Posterior cingulate gyrus (tissue), 11 donors: ENCODE measurements at places on chromosomes 6 and 20.

DNA sequence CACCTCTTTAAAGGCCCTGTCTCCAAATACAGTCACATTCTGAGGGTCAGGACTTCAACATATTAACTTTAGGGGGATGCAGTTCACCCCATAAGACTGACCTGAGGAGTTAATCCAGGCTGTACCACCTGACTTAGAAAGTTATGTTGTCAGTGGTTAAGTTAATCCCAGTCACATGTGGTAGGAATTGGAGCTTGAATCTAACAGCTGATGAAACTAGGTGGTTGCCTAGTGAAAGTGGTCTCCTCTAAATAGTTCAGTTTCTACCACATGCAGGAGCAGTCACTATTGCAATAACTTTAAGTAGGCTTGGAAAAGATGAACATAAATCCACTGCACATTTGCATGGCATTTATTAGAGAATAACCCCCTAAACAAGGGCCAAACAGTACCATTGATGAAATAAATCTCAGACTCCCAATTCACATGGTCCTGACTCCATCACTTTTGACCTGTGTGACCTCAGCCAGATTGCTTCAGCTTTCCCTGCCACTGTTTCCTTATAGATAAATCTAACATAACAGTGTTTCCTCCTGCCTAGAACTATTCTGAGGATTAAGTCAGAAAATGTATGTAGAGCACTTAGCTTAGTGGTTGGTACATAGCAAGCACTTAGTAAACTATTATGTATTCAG, 20.1 kb downstream of the SAMD5 start:
- no peak for DNase-seq

GRCh38 chr6:7580927-7581618, 8.9 kb upstream of the SNRNP48 start:
- no peak for DNase-seq

DNA sequence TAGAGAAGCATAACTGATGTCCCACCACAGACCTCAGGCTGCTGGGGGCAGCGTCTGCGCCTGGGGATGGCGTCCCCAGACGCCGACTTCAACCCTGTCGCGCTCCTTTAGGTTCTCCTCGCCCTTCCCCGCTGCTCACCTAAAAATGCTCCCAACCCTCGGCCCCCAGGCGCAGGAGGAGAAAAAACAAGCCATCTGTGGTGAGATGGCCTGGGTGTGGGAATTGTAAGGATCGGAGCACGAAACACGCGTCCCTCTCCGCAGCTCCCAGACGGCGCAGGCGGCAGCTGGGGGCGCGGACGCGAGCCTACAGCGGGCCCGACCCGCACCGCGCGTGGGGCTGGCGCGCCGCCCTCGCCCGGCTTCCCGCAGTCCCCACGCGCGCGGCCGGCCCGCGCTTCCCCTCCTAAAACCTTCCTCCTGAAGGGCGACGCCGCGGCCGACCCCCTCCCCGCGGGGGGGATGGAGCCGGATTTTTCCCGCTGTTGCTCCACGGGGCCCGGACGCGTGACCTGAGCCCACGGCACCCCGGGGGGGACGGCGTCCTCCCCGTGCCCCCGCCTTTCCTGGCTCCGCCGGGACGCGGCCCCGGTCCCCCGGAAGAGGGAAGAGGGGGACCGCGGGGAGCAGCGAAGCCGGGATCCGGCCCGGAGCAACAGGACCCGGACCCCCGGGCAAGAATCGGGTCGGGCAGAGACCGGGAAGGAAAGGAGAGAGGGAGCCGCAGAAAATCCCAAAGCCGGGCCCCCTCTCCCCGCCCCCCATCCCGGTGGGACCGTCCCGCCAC, 611 bp downstream of the EPB41L2 start:
- peak; percentile 20 for DNase-seq

- DNase-seq = no peak
These were observed 55.2 kb downstream of the PTPN1 start for GRCh38 chr20:50565383-50565782.

DNA sequence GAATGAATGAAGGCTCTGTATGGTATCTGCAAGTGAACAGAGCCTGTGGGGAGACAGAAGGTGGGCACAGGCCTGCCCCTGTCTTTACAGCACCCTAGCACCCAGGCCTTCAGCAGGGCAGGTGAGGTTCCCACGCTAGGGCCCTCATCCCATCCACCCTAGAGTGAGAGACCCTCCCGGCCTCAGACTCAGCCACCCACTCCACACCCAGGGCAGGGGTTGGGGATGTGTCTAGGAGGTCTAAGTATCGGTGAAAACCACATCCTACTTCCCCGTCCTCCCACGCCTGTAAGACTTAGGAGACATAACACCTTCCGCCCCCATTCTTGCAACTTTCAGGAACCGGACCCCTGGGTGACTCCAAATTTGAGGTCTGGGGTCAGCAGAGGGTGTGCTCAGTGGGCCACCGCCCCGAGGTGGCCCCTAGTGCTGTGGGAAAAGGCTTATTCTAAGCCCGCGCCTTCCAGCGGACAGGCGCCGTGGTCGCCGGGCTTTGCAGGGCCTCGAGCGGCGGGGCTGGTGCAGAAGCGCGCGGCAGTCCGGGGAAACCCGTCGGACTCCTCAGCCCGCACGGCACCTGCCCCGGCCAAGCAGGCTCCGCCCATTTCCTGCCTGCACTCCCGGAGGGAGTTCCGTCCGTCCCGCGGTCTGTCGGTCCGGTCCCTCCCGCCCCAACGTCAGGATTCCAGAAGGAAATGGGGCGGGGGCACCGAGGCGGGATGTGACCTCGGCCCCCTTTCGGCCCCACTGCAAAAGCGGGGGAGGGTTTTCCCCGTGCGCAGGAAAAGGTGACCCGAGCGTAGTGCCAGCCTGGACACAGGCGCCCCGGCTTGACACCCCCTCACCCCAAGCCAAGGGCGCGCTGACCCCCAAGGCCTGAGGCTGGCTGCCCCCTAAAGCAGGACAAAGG, 868 bp downstream of the SAMD10 start:
- no peak for DNase-seq

GRCh38 chr20:44356353-44356723, 839 bp downstream of the HNF4A start:
- DNase-seq = no peak

DNA sequence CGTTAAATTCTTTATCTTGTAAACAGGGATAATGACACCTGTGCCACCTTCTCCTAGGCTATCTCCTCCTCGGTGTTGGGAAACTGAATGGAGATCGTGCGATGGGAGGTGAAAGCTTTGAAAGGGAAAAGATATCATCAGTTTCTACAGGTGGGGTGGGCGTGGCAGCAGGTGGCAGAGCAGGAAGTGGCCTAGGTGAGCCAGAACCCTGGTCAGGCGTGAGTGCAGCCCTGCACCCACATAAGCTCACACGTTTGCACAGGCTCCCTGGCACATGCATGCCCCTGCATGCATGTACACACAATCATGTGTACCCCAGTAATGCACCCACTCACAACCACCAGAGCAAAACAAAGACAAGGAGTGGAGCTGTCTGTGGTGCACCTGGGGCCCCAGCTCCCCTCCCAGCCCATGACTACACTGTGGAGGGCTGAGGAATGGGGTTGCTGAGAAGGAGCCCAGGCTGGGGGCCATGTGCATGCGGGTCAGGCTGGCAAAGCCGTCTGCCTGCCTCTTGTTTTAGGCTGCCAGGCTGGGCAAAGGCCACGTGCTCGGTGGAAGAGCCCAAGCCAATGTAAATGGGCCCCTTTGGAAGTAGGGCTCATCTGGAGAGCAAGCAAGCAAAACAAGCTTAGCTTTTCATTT, 61.5 kb downstream of the TFAP2C start:
- no peak for DNase-seq

DNA sequence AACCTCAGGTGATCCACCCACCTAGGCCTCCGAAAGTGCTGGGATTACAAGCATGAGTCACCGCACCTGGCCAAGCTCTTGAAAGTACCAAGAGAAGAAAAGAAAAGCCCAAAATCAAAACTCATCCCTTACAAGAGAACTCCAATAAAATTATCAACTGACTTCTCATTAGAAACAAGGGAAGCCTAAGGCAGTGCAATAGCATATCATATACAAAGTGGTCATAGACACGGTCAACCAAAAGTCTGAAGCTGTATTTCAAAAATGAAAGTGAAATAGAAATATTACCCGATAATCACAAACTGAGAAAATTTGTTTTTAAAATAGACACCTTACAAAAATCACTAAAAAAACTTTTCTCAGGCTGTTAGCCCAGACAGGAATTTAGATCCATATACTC, 1321.1 kb upstream of the GJE1 start:
- no peak for DNase-seq

GRCh38 chr20:32321390-32321789, 36.7 kb upstream of the ASXL1 start:
- DNase-seq = no peak

DNA sequence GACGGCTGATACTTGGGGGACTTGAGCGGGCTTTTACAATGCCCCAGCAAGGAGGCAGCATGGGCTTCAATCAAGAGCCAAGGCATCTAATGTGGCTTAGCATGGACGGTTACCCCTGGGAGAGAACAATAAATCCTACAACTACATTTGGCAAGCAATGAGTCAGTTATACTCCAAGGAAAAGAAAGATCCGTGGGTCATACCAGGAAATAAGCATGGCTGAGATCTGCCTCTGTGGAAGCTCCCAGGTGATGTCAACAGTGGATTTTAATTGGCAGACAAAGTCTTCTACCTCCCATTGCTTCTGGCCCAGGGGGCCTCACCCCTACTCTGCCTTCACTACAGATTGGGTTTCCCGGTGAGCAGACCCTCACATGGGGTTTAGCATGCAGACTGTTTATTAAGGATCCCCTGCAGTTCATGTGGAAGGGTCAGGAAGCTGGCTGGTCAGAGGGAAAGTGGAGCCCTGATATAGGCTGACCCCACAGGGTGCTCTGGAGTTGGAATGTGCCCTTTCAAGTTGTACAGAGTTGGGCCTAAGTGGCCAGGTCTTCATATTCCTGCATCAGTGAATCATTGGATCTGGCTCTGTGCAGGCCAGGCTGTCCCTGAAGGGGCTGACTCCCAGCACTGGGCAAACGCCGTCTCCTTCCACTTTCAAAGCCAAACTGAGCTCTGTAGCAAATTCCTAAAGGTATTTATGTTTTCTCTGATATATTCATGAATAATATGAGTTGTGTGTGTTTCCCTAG, 91.3 kb upstream of the GGTLC1 start:
- DNase-seq = no peak

DNA sequence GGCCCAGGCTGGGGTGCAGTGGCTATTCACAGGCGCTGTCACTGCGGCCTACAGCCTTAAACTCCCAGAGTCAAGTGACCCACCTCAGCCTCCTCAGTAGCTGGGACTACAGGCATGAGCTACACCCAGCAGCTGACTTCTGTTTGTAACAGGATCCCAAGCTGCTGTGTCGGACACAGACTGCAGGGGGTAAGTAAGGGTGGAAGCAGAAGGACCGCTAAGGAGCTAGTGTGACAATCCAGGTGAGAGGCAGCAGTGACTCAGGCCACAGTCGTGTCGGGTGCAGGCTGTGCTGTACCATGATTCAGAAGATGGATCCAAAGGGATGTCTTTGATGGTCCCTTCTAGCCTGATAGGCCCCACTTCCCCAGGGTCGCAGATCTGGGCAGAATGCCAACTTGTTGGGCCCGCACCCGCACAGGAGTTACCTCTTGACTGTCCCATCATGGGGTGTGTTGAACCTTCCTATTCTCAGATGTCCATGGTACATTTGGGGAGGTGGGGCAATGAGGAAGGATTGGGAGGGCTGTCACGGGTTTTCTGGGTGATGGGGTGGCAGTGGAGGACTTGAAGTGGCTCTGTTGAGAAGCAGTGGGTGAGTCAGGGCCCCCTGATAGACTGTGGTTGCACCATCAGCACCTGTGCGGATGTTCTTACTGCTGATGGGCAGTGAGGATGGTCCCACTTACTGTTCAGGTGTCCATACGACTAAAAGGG, 25.3 kb downstream of the AAR2 start:
- DNase-seq = no peak

DNA sequence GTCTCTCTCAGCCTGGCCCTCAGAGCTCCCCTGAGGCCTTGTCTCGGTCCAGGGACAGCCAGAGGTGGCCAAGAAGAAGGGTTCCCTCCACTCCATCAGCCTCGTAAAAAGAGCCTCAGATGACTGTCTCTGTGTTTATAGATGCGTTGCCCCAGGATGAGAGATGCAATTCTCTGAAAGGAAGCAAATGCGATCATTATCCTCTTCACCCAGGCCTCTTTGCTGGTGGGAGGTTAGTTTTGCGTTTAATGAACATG, 90.4 kb downstream of the YTHDF1 start:
- no peak for DNase-seq

- no peak for DNase-seq
These were observed 51.1 kb downstream of the MMS22L start for GRCh38 chr6:97231911-97232310.

DNA sequence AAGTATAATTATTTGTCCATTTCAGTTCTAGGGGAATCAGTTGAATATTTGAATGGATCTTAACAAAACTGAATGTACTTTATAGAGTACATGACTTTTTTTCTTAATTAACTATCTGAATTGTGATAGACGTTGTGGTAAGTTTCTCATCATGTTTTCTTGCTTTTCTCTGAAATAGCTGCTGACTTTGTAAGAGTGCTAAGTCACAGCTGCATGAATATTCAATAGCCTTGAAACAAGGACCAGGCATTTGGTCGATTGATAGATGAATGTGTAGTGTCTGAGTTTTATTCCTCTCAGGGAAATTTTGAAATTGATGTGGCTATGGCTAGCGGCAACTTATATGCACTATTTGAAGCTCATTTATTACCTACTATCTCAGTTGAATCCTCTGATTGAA, 56.0 kb downstream of the ADGRB3 start:
- DNase-seq = no peak

DNA sequence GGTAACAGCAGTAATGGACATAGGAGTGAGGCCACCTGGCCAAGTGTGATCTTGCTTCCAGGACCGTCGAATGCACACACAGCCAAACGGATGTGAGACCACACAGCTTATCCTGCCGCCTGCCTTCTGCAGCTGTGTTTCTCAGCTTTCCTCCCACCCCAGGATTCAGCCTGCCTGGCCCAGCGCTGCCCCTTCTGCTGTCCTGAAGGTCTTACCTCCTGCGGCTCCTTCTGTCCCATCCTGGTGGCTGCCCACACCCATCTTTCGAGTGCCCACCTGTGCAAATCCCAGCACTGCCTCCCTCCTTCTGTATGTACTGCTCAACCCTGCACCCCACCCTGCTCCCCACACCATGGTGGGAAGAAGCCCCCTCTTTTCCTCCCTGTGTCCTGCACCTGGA, 49.4 kb upstream of the DACT2 start:
- DNase-seq = no peak

DNA sequence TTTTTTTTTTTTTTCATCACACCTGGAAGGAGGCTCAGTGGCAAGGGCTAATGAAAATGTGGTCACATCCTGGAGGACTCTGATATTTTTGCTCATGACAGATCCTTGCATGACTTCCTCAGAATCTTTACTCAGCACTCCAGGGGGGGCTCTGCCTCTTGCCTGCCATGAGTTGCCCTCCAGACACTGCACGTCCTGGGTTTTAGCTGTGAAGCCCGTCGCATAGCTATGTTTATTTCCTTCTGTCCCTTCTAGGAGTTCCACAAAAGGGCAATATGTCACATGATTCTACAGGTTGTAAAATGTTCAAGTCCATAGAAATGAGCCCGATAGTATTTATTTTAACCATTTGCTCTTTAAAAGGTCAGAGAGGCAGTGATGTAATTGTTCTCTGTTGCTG, 18.2 kb downstream of the MAS1 start:
- DNase-seq = no peak
